ENCODE measurements at places on chromosomes 1 and 21.

GRCh38 chr1:27363766-27364695, 2.7 kb downstream of the MAP3K6 start:
- no peak for DNase-seq

DNA sequence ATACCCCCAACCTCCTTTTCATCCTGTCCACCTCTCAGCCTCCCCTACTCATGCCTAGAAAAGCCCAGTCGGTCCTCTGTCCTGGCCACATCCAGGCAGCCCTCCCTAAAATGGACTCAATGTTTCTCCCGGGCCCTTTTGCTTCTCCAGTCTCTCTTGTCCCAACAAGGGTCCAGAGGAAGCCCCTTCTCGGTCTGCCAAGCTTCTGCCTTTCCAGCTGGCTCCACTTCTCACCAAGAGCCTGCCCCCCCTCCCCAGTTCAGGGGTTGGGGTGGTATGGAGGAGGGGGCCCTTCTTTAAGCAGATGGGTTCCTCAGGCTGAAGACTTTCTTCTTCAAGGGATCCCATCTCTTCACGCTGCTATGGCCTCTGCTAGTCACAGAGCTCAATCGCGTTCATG, 23.9 kb downstream of the RAB7B start:
- no peak for DNase-seq

DNA sequence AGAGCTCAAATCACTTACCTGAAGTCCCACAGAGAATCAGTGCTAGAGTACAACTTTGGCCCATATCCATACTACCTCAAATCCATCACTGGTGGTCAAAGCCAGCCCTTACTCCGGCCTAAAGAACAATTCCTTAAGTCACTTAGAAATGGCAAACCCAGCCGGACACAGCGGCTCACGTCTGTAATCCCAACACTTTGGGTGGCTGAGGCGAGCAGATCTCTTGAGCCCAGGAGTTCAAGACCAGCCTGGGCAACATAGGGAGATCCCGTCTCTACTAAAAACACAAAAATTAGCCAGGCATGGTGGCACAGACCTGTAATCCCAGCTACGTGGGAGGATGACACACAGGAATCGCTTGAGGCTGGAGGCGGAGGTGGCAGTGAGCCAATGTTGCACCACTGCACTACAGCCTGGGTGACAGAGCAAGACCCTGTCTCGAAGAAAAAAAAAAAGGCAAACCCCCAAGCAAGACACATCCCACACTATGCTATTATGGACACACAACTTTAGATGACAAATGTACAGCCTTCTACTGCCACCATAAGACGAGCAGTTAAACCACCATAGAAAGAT, 24.0 kb downstream of the NPHP4 start:
- DNase-seq: no peak

GRCh38 chr1:223717123-223717522, 4.8 kb downstream of the CAPN2 start:
- no peak for DNase-seq

- no peak for DNase-seq
These were observed 310.2 kb upstream of the ADAMTS5 start for GRCh38 chr21:27277110-27277509.

DNA sequence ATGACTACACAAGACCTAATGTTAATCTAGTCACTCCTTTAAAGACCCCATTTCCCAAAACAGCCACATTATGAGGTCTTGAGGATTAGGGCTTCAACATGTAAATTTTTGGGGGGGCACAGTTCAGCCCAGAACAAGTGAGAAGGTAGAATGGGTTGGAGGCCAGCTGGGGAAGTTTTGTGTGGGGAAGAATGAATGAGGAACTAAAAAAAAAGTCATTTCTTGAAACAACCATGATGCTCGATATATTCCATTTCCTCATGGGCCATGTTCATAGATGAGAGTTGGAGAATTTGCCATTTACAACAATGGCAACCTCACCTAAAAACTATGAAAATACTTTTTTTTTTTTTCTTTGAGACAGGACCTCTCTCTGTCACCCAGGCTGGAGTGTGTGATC, 14.5 kb downstream of the NLRP3 start:
- DNase-seq: no peak

DNA sequence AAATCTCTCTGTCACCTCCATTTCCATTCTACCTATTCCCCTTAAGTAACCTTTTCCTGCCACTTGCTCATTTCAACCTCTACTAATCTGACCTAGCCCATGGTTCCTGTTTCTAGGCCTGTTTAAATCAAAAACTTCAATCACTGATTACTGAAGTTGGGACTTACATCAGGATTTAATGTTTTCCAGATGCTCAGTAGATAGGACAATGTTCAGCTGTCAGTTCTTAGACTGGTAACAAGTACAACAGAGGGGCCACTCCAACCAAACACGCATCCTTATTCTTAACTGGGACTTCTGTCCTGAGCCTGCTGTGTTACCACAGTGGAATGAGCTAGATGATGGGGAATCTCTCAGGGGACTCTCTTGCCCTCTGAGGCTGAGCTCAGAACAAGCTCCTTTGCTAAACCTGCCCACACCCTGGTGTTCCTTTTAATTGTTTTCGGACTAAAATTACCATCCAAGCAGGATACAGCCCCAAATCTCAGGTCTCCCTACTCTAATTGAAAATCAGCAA, 974.6 kb downstream of the TTLL7 start:
- DNase-seq: no peak

- DNase-seq: no peak
These were observed 61.4 kb upstream of the DYNLT5 start for GRCh38 chr1:66690666-66691381.

DNA sequence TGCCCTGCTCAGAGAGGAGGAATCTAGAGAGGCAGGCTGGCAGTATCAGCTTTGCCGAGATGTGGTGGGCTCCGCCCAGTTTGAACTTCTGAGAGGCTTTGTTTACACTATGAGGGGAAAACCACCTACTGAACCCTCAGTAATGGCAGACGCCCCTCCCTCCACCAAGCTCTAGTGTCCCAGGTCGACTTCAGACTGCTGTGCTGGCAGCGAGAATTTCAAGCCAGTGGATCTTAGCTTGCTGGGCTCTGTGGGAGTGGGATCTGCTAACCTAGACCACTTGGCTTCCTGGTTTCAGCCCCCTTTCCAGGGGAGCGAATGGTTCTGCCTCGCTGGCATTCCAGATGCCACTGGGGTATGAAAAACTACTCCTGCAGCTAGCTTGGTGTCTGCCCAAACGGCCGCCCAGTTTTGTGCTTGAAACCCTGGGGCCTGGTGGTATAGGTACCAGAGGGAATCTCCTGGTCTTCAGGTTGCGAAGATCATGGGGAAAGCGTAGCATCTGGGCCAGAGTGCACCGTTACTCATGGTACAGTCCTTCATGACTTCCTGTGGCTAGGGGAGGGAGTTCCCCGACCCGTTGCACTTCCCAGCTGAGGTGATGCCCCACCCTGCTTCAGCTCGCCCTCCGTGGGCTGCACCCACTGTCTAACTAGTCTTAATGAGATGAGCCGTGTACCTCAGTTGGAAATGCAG, 43.6 kb downstream of the C21orf91 start:
- no peak for DNase-seq

GRCh38 chr21:18023157-18023556, 204.0 kb upstream of the C21orf91 start:
- no peak for DNase-seq

DNA sequence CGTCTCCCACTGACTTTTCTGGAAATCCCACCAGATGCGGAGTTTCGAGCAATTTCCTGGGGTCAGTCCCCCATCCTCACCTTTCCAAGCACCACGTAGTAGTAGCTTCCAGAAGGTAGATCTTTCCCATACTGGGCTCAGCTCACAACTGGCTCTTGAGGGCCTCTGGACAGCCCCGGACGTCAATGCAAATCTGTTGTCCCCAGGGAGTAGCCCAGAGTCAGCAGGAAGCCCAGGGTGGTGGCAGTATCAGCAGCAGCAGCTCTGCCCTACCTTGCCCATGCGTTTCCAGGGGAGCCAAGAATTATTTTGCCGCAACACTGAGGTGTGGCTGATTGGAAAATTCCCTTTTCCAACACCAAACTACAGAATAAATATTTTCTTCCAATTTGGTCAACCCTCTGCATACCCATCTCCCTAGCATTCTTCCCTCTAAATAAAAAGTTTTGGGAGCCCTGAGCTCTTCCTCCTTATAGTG, 70.3 kb downstream of the CD46 start:
- DNase-seq: no peak

- DNase-seq: no peak
These were observed 1.1 kb upstream of the CD46 start for GRCh38 chr1:207750631-207751305.

DNA sequence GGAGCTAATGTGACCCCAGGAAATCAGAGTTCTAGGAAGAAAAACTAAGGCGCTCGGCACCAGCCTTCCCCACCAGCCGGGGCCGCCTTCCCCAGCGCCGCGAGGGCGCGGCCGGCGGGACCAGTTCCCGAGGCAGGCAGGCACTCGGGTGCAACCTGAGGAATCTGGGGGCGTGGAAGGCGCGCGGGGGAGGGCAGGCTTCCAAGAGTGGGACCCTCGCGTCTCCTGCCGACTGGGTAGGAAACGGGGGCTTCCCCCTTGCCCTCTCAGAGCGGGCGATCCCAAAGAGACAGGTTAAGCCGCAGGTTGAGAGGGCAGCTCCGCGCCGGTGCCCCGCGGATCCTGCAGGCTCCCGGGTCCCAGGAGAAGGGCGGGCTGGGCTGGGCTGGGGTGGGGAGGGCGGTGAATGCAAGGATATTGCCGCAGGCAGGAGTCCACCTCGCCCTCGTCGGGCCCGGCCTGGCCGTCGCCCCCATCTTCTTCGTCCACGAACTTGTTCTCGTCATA, 431 bp downstream of the ARPC5 start:
- no peak for DNase-seq

GRCh38 chr21:38531591-38531990, 33.3 kb upstream of the ERG start:
- DNase-seq: no peak

DNA sequence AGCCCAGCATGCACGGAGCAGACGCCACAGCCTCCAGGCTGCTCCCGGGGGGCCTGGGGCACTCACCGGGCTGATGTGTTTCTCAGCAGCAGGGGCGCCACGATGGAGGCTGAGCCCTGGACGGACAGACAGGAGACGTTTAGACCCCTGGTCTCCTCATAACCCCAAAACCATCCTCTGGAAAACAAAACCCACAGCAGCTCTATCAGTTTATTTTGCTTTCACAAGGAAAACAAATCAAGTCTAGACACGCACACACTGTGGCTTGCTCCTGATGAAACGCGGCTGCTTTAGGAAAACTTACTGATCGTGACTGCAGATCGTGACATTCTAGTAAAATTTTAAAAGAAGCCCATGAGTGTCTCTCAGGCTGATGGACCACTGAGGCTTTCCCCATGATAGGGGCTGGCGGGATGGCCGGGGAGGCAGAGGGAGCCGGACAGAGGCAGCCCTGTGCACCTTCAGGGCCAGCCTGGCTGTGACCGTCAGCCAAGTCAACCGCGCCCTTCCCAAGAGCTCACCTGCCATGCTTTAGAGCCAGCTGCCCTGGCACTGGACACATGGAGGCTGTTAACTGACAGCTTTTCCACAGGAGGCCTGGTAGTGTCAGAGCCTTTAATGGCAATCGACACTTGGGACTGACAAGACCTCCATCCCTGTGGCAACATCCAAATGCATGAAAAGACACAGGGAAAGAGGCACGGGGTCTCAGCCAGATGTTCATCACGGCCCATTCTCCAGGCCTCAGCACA, 5.2 kb downstream of the POFUT2 start:
- no peak for DNase-seq

DNA sequence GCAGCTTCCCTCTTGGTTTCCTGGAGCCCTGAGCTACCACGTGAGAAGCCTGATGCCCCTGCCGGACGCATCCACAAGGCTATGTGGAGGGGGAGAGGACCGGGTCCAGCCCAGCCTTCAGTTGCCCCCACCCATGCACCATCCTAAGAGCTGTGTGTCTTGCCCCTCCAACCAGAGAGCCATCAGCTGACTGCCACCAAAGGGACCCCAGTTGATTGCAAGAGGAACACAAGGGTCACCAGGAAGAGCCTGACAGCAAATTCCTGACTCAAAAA, 81.5 kb downstream of the GLIS1 start:
- no peak for DNase-seq

DNA sequence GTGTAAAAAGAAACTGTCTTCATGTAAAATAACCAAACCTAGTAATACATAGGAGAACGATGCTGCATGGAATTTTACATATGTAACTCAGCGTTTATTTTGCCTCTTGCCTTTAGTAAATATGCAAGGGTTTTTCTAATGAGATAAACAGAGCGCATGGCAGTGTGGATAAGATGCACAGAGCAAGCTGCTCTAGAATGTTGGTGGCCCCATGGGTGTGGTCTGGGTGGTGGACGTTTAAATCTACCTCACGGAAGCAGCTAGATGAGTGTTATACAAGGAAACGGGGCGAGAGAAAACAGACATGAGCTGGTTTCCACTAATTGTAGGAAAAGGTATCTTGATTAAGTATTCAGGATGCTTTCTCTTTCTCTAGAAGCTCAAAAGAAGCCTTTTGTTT, 205.9 kb downstream of the DSCAM start:
- no peak for DNase-seq

All from NCI-H2107 (cell line).